ENCODE measurements at places on chromosomes 1 and 21. TPM values are rescaled to one million over a fixed set of nuclear protein-coding genes. Genes with fewer than 3 reads are reported as not detected.

DNA sequence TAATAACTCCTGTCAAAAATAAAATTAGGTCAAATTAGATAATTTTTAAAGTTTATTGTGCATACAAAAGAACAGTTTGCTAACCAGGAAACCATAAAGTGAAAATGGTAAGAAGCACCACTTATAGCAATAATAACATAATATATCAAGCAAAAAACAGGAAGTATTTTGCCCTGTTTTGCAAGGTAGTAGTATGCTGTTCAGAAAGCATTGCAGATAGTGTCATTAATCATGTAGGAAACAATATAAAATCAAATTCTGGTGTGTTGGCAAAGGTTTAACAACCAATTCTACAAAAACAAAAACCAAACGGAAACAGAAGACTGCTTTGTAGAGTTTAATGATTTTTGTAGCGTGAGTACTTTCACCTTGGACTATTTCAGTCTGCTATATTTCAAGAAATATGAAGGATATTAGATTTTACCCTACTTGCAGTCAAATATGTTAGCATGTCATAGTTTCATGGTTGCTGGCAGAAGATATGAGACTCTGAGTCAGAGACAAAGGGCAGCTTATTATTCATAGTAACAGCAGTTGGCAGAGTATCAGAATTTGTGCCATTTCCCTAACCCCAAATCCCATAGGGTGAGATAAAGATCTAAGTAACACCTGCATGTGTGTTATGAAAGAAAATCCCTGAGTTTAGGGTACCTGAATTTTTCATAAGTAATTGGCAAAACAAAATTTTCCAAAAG is 729.0 kb upstream of the BRINP3 start:
- no peaks in the 10 kb centered on the region for H3K4me1 ChIP-seq
- H3K36me3 ChIP-seq = no peaks in the 10 kb centered on the region
- no peak overlapping the region for H3K4me3 ChIP-seq
- no peak overlapping the region for H3K27ac ChIP-seq
- H3K27me3 ChIP-seq = no peaks in the 10 kb centered on the region

- H3K4me1 ChIP-seq = no peaks in the 10 kb centered on the region
- H3K27ac ChIP-seq = no peak overlapping the region
- no peak for DNase-seq
Measured at GRCh38 chr1:119748040-119748439, 20.7 kb downstream of the HMGCS2 start.

DNA sequence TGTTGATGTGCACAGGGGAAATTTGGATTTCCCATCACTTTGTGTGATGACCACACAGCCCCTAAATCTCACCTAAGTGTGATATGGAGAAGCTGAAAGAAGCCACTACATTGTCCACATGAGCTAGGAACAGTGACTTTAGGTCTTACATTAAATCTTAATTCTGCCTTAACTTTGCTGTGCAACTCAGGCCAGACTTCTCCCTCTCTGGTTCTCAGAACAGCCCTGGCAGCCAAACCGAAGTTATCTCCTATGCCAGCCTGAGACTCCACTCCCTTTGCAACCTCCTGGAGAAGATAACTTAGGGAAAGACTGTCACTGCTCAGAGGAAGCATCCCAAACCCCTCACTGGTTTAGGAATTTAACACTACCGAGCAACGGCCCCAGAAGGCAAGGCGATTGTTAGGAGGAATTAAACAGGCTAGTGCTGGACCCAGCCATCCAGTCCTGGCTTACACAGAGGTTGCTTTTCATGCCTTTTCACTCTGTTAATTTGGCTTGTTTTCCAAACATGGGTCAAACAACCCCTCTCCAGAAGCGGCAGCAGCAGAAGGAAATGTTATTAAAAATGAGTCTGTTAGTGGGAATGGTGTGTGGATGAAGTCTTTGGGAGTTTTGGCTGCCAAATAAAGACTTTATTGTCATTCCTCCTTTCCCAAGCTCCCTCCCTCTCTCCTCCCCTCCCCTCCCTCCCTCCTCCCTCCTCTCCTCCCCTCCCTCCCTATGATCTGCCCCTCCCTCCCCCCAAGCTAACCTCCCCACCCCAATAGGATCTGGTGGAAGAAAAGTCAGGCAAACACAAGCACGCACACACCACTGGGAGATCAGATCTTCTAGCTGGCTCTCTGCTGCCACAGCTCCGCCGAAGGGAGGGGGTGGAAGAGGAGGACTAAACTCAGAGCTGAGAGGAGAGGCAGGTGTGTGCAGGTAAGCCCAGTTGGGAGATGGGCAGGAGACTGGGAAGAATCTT is at the start of gene PRELP:
Gene PRELP, plus strand, starts transcription at position 795 of the 970 bp plus-strand sequence. CDS start 7,379 bp downstream, outside the sequence.
- H3K27ac ChIP-seq = no peak within 1 kb of the TSS
- no peak for DNase-seq
- H3K36me3 ChIP-seq = no peaks in the 10 kb centered on the region
- no peak within 1 kb of the TSS for H3K4me3 ChIP-seq
- H3K4me1 ChIP-seq = peaks cover 13% of the 10 kb centered on the region

GRCh38 chr1:221164951-221165838 is 286.0 kb downstream of the HLX start:
- no peak overlapping the region for H3K27ac ChIP-seq
- H3K4me1 ChIP-seq = peaks cover 40% of the 10 kb centered on the region
- DNase-seq = no peak
- H3K36me3 ChIP-seq = peaks cover 10% of the 10 kb centered on the region
- peak overlapping the region; percentile 84 for H3K4me3 ChIP-seq
- peaks cover 46% of the 10 kb centered on the region for H3K27me3 ChIP-seq

FCN3 gene
- not detected for polyA plus RNA-seq
